ENCODE measurements at places on chromosomes 3 and 15.

DNA sequence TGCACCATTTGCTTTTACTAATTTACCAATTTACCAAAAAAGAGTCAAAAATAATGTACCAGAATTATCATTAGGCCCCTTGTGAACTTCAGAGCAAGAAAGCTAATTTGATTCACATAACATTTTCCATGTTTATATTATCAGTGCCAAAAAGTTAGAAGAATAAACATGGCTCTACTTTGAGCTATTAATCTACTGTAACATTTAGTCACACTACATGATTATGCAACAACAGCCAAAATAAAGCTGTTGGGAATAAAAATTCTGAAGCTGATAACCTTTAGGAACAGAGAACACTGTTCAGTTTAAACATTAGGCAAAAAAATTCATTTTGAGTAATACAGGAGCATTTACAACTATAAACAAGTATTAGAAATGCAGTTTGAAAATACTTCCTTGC is 63.6 kb downstream of the PROS1 start:
- no peak for DNase-seq

- DNase-seq = no peak
Observed at GRCh38 chr15:39657668-39658067, 76.8 kb downstream of the THBS1 start.

DNA sequence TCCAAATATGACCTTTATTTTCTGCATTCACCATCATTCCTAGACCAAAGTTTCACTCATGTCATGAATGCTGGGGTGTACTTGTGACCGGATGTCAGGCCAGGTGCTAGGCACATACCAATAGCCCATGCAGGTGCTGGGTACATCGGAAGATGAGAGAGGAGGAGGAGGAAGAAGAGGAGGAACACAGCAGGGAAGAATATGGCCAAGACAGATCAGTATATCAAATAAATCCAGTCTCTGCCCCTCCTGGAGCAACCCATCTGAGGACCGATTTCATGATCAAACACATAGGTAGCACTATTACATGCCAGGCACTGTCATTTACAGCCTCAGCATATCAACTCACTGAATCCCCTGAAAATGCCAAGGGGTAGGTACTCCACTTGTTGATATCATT is 3.0 kb upstream of the WNT7A start:
- no peak for DNase-seq

- DNase-seq = no peak
Observed at GRCh38 chr3:12972043-12972442, 101.2 kb downstream of the IQSEC1 start.

DNA sequence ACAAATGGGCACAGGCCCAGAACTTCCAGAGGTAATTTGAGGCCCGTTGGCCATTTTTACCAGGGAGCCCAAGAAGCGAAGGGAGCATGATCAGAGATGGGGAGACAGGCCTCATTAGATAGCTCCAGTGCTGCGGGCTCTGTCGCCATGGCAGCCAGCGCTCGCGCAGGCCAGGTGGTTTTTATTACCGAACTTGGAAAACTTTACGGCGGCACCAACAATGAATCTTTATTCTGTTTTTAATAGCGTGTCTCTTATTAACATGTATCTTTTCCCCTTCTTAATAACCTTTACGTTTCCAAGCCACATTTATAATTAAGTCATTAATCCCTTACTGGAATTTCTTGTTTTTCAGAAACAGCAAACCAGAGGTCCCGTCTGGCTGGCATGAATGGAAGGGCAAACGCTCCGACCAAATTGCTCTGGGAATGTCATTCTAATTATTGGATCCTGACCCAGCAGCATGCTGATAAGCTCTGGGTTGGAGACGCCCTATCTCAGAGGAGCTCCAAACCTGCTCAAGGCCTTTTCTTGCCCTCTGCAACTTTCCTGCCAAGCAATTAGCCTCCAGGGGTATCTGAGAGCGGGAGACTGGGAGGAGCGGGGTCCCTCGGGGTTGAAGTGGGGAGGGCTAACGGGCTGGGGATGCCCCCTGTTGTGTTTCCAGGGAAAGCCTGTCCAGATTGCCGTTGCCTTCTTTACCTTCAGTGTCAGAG is 256.4 kb downstream of the TLE3 start:
- DNase-seq = no peak

DNA sequence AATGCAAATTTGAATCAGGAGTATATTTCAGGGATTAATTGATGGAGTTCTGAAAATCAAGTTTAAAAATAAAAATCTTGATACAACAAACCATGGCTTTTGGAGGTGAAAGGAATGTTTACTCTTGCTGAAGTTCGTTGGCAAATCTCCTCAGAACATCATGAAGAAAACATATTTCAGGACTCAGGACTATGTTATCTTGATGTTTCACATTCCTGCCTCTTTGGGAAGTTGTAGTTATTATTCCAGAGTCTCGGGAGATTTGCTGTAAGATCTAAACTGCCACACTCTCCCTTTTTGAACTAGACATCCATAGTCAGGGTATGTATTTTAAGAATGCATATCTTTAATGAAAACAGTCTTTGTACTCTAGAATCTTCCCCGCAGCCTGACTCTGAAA is 271.2 kb downstream of the RBMS3 start:
- DNase-seq = no peak

DNA sequence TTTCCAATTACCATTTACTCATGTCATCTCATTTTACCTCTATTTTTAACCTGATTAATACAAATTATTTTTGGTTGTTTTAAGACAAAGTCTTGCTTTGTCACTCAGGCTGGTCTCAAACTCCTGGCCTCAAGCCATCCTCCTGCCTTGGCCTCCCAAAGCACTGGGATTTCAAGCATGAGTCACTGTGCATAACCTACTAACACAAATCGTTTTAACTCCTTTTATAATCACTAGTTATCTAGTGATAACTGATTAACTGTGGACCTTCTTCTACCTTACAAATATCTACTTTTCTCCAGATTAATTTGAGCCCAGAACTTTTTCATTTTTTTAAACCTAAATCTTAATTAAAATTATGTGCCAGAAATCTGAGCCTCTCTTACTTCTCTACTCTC is 4.6 kb downstream of the ATP13A3 start:
- DNase-seq = no peak

GRCh38 chr3:147881933-147882332 is 472.8 kb downstream of the ZIC1 start:
- DNase-seq = no peak

- no peak for DNase-seq
Observed at GRCh38 chr15:100134089-100134583, 207.6 kb downstream of the ADAMTS17 start.

GRCh38 chr3:103991461-103992115 is 1375.1 kb upstream of the ALCAM start:
- DNase-seq = no peak

- no peak for DNase-seq
Observed at GRCh38 chr3:109910772-109911171, 573.4 kb upstream of the DPPA4 start.

DNA sequence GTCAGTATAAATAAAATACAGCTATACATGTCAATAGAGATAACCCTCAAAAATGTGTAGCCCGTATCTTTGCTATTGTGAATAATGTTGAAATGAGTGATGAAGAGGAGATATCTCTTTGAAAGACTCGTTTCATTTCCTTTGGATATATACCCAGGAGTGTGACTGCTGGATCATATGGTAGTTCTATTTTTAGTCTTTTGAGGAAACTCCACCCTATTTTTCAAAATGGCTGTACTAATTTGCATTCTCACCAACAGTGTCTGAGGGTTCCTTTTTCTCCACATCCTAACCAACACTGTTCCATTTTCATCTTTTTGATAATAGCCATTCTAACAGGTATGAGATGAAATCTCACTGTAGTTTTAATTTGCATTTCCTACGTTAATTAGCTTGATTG is 237.5 kb upstream of the GBE1 start:
- DNase-seq = no peak

DNA sequence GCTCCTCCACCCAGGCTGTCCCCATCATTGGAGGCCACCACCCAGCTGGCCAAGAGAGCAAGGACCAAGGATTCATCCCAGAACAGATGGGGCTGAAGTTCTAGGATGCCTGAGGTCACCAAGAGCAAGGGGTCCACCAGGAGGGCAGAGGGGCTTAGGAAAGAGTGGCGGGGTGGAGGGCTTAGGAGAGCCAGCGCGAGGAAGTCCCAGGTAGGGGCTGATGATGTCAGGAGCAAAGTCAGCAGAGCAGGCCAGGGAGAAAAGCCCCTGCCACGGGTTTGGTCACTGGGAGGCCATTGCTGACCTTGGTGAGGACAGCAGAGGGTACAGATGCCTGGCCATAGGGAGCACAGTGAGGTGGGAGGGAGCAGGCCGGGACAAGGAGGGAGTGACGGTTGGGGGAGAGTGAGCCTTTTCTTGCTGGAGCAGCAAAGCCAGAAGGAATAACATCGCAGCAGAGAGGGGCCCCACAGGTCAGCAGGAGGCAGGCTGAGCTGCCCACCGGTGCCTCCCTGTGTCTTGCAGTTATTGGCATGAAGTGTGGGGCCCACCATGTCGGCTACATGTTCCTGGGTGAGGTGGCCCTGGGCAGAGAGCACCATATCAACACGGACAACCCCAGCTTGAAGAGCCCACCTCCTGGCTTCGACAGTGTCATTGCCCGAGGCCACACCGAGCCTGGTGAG is 5.2 kb downstream of the PARP3 start:
- no peak for DNase-seq

GRCh38 chr15:21271566-21271965 is 168.7 kb downstream of the POTEB3 start:
- no peak for DNase-seq

GRCh38 chr15:56786966-56787365 is 53.7 kb upstream of the ZNF280D start:
- no peak for DNase-seq

DNA sequence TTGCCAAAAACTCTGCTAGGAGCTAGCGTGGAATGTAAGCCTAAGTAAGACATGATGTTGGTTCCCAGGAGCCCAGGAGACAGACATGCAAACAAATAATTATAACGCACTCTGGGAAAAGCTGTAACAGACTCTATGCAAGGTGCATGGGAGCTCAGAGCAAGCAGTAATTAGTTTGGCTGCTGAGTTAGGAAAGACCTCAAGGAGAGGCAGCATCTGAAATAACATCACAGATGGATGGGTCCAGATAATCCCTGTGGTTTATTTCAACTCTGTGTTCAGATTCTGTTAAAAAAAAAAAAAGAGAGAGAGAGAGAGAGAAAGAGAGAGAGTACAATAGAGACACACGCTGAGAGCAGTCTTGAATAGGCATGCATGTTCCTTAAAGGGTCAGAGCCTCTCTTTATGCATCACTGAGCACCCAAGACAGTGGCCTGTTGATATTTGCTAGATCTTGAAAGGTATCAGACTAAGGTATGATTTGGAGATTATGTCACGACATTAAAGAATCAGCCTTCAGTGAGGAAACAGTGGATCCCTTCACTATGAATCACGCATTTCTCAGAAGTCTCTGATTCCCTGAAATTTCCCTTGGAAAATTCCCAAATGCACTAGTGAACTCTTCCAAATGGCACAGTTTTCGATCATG is 124.4 kb upstream of the LIPC start:
- DNase-seq = no peak

- no peak for DNase-seq
Observed at GRCh38 chr3:10206166-10206511, 41.4 kb downstream of the IRAK2 start.

GRCh38 chr15:51108933-51109550 is 14.3 kb upstream of the TNFAIP8L3 start:
- no peak for DNase-seq
